NCI-H69 (cell line): ENCODE measurements at places on chromosomes 16 and 17.

GRCh38 chr16:11372829-11373306, 27.6 kb downstream of the RMI2 start:
- peak; percentile 41 for DNase-seq

GRCh38 chr16:53126390-53126789, 71.6 kb downstream of the CHD9 start:
- DNase-seq: no peak

- no peak for DNase-seq
Observed at GRCh38 chr17:74443516-74444296, 11.8 kb downstream of the GPRC5C start.

- peak; percentile 83 for DNase-seq
Observed at GRCh38 chr17:39738568-39738901, 797 bp downstream of the GRB7 start.

- no peak for DNase-seq
Observed at GRCh38 chr17:77444984-77445759, 304.4 kb downstream of the SEC14L1 start.

GRCh38 chr16:57169327-57169726, 16.5 kb downstream of the PSME3IP1 start:
- DNase-seq: no peak
